NCI-H187 (cell line): ENCODE measurements at places on chromosomes 11 and 22.

DNA sequence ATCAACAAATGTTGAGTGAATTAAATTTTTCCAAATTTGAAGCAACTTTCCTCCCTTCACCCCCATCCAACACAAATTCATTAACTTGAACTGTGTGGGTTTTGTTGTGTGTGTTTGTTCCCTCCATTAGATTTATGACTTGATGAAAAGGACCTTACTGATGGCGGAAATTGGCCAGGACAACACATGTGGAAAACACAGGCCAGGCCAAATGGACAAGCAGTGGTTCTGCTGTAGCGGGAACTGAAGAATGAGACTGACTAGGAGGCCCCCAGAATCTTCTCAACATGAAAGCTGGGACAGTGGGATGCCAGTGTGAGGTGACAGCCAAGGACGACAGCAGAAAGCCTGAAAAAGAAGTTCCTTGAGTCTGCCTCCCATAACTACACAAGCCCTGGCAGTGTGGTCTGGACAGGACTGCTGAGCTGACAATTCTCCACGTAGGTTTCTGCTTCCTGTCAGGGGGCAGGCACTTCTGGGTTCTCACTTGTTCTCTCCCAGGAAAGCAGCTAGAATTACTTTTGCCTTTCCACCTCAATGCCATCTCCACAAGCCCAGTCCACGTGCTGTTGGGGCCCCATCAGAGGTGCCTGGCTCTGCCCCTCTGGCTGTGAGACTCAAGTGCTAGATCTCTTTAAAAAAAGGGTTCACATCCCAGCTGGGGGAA, 94.3 kb downstream of the ETS1 start:
- DNase-seq, result no peak

GRCh38 chr11:128428935-128429334, 158.4 kb downstream of the ETS1 start:
- no peak for DNase-seq

- DNase-seq, result no peak
Observed at GRCh38 chr11:105719073-105719822, 109.4 kb downstream of the GRIA4 start.

DNA sequence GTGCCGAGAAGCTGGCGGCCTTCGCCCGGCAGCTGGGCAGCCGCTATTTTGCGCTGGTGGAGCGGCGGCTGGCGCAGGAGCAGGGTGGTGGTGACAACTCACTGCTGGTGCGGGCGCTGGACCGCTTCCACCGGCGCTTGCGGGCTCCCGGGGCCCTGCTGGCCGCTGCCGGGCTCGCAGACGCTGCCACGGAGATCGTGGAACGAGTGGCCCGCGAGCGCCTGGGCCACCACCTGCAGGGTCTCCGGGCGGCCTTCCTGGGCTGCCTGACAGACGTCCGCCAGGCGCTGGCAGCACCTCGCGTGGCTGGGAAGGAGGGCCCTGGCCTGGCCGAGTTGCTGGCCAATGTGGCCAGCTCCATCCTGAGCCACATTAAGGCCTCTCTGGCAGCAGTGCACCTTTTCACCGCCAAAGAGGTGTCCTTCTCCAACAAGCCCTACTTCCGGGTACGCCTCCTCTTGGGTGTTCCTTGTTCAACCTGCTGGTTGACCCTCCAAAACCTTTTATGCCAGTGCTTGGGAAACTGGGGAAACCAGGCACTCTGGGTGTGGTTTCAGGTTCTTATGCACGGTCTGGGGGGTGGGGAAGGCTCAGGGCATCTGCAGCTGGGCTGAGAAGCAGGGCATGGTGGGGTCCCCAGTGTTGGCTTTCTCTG, 3.1 kb upstream of the TM7SF2 start:
- DNase-seq, result no peak

- no peak for DNase-seq
Observed at GRCh38 chr22:29377979-29378378, 10.4 kb downstream of the AP1B1 start.

GRCh38 chr11:44574610-44575287, 9.3 kb downstream of the CD82 start:
- DNase-seq, result no peak

DNA sequence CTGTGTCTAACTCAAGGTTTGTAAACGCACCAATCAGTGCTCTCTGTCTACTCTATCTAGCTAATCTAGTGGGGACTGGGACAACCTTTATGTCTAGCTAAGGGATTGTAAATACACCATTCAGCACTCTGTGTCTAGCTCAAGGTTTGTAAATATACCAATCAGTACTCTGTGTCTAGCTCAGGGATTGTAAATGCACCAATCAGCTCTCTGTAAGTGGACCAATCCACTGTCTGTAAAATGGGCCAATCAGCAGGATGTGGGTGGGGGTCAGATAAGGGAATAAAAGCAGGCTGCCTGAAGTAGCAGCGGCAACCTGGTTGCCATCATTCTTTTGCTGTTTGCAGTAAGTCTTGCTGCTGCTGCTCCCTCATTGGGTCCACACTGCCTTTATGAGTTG, 8.4 kb upstream of the CYP2D6 start:
- no peak for DNase-seq

DNA sequence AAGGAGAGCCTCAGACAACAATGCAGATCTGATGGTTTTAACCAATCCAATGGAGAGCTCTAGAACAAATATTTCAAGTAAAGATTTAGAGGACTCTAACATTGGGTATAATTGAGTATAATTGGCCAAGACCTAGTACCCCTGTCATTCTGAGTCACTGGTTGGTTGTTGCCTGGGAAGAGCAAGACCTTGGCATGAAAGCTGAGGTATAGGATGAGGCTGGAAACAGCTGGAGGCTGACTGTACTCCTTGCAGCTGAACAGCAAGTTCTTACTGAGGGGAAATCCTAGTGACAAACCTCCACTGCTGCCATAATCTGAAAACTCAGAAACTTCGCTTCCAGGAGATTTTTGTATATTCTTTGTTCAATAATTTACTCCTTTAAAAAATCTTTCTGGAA, 54.3 kb upstream of the MUC15 start:
- no peak for DNase-seq

DNA sequence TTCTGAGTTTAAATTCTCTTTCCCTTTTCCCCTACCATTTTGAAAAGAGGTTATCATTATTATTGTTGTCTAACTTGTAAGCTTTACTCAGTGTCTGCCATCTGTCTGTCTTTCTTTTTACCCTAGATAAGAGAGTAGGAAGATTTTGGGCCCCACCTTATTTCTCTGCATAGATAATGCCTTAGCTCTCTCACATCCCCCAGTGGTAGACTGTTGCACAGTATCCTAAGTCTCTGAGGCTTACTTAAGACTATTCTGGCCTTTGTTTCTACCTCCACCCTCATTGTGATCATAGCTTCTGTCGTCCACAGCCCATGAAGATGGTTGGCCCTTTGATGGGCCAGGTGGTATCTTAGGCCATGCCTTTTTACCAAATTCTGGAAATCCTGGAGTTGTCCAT, 3.6 kb upstream of the OR51L1 start:
- DNase-seq, result no peak

GRCh38 chr22:22410121-22410520, 98.4 kb downstream of the ZNF280B start:
- DNase-seq, result no peak

GRCh38 chr22:32309585-32310251, 47.9 kb upstream of the RFPL3 start:
- DNase-seq, result no peak

GRCh38 chr11:120985718-120986569, 38.0 kb upstream of the TBCEL start:
- DNase-seq, result no peak

- no peak for DNase-seq
Observed at GRCh38 chr11:10310301-10310841, 5.5 kb downstream of the ADM start.

- no peak for DNase-seq
Observed at GRCh38 chr11:64947208-64947814, 11.6 kb upstream of the GPHA2 start.

DNA sequence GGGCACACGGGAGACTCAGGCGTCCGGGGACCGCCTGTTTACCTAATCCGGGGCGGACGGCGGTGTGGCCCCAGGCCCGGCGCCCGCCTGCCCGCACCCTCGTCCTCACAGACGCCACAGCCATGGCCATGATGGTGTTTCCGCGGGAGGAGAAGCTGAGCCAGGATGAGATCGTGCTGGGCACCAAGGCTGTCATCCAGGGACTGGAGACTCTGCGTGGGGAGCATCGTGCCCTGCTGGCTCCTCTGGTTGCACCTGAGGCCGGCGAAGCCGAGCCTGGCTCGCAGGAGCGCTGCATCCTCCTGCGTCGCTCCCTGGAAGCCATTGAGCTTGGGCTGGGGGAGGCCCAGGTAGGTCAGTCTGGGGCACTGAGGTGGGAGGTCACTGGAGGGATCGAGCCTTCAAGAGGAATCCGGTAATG, 10.0 kb upstream of the RAB1B start:
- DNase-seq, result no peak

GRCh38 chr22:16804882-16805281, 20.3 kb downstream of the XKR3 start:
- no peak for DNase-seq

- no peak for DNase-seq
Observed at GRCh38 chr11:16767137-16767536, 28.7 kb downstream of the C11orf58 start.

GRCh38 chr22:49590381-49590780, 237.3 kb downstream of the BRD1 start:
- no peak for DNase-seq

DNA sequence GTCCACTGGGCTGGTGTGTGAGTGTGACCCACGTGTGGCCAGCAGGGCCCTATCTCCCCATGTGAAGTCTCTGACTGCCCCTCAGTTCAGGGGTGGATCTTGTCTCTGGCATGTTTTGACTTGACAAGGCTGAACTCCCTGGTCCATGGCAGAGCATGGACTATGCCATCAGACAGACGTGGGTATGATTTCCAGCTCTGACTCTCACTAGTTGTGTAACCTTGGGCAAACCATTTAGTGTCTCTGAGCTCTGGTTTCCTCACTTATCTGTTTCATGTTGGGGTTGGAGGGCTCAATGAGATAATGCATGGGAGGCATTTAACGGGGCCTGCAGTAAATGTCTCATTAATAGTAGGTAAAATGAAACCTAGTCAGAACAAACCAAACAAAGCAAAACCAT, 254.5 kb upstream of the NARS2 start:
- no peak for DNase-seq

GRCh38 chr11:2204361-2205213, 33.0 kb upstream of the TH start:
- no peak for DNase-seq

- DNase-seq, result no peak
Observed at GRCh38 chr11:6156628-6157359, 13.3 kb downstream of the OR52B2 start.

DNA sequence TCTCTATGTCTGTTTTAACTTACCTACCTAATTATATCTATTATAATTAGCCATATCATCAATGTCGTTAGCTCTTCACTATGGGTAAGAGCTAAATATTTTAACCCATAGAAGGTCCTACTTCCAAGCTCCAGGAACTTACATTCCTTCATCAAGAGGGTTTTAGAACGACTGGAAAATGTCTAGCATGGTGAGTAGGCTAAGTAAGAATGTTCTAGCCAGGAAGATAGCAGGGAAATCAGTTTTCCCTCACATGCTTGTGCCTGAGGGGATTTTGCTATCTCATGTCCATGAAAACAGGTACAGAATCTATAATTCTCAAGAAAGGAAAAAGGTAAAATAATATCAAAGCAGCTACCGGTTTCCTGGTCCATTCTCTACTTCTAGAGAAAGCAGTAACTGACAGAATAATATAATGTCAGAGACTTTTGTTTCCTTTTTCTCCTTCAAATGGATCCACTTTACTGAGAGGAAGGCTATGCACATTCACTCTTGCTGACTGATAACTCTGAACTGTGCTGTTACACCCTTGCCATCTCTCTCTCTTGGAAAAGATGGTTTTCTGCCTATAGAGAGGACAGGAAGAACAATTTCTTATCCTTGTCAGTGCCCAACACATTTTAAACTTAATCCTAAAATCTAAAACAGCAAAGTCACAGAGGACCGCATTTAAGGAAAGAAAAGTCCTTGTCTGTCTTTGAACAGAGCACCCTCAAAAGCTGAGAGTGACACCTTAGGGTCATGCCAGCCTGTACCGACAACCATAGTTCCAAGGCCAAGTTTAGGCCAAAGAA, 67.0 kb downstream of the MAML2 start:
- no peak for DNase-seq

DNA sequence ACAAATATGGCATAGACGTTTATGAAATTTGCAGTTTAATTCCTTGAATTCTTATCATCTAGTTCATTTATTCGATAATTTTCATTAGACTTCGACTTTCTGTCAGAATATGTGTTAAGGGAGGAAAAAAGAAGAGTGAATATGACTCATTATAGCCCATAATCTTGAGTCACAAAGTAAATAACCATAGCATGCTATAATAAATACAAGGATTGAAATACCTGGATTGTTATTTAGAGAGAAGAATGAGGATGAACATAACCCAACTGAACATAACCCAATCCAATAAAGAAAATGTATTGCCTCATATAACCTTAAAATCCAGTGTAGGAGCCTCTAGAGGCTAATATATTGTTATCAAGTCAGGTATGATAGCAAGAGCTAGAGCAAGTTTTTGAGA, 1858.3 kb upstream of the RAG2 start:
- DNase-seq, result no peak

- no peak for DNase-seq
Observed at GRCh38 chr11:98566978-98567377, 453.8 kb upstream of the CNTN5 start.

DNA sequence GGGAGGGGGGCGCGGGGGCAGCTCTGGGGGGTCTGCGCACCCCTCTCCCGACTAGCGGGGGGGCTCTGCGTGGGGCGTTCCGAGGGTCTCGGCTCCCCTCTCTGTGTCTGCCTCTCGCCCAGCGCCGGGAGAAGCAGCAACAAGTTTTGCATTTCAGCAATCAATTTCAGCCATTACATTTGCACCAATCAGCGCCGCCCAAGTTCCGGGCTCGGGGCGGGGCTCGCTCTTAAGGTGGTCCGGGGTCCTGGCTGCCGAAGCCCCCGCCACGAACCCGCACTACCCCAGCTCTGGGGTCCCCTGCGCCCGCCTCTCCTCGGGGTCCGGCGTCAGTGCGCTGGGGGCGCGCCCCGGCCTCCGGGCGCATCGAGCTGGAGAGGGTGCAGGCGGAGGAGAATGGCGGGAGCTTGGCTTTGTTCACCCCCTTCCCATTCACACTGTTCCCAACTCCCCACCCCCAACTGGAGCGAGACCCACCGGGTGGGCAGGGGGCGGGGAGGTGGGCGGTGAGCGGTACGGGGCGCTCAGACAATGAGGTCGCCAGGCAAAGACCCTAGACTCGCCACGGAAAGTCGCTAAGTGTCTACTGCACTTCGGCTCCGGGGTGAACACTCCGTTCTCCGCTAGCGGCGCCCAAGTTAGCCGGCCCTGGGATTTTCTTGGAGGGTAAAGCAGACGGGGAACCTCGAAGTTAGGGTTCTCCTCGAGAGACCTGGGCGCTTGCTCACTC, at the start of gene MN1:
MN1 (minus strand) TSS at position 141 of the 730 bp plus-strand sequence. CDS start 1,213 bp downstream, outside the sequence.
- DNase-seq, result no peak

DNA sequence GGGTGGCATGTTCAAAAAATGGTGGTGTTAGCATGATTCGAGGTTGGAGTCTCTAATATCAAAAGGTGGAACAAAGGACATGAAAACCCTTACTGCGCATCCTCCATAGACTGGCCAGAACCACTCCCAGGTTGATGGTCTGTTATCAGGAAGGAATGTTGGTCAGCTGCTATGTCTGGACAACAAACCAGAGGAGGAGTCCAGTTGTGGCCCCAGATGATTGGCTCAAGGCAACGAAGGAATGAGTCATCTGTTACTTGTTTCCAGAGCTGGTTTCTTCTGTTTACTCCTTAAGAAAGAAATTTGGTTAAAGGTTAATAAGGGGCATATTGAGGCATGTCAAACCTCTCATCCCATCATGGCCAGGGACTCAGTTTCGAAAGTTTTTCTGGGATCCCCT, 56.8 kb upstream of the GRIA4 start:
- no peak for DNase-seq
